Astrocyte (in vitro differentiated cells and primary cell): ENCODE measurements at places on chromosomes 2 and 18. TPM values are rescaled to one million over a fixed set of nuclear protein-coding genes. Genes with fewer than 3 reads are reported as not detected.
A peak's percentile ranks its signal among the peaks of the same experiment; 100 is the strongest.

PTMA gene
- total RNA-seq = 396 and 469 TPM in 2 replicates

GRCh38 chr2:14634489-14635390 lies 2.2 kb downstream of the LRATD1 start:
- peak; percentile 61 for DNase-seq

- no peak for DNase-seq
Measured at GRCh38 chr2:149364839-149365238, 34.5 kb downstream of the LYPD6 start.

- DNase-seq = peak; percentile 76
Measured at GRCh38 chr2:159265171-159265576, 21.3 kb downstream of the WDSUB1 start.

DNA sequence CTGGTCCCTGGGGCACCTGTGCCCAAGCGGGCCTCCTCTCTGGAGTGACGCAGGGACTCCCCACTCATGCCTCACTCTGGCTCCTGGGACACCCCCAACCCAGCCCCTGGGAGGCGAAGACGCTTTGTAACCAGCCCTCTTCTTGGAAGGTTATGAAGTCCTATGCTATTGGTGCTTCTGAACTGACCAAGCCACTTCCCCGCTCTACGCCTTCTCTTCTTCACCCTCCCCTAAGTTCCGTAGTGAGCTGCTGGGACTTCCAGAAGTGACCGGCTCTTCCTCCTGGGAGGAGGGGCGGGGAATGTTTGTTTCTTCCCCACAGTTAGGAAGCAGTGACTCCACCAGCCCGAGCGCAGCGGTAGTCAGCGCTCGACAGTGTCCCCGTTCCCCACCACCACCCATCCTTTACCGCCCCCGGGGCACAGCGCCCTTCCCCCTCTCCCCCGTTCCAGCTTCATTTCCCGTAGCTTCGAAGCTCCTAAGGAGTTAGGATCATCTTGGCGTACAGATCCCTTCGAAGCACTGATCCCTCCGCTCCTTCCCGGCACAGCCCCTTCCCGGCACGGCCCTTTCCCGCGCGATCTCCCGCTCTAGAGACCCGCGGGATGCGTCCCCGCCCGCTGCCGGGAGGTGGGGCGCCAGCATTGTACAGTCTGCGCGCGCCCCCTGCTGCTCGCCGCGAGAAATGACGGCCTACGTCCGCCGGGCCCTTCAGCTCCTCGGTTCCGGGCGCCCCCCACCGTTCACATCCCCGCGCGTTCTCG lies 25.3 kb upstream of the NOTO start:
- peak; percentile 47 for DNase-seq

DNA sequence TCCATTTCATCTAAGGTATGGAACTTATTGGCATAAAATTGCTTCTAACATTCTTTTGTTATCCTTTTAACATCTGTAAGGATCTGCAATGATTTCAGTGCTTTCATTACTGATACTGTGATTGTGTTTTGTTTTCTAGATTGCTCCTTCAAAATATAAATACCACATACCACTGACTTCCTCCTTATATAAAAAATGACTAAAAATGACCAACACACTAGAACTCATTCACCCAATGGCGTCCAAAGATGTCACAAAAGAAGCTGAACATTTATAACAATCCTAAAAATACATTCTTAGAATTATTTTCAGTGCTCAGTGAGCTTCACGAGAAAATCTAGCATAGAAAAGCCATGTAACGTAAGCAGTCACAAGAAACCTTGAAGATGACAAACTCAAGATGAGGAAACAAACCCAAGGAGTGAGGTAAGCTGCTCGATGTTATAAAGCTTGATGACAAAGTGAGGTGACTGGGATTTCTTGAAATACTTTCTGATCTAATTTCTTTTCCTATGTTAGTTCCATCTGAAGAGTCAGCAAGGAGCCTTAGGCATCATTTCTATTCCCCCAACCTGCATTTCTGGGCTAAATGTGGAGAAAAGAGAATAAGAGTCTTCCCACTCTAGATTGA lies 42.6 kb downstream of the PNO1 start:
- DNase-seq = no peak

- DNase-seq = no peak
Measured at GRCh38 chr2:232492236-232492848, 4.7 kb upstream of the ECEL1 start.

GRCh38 chr2:235864733-235865515 lies 303.3 kb downstream of the GBX2 start:
- peak; percentile 29 for DNase-seq

DNA sequence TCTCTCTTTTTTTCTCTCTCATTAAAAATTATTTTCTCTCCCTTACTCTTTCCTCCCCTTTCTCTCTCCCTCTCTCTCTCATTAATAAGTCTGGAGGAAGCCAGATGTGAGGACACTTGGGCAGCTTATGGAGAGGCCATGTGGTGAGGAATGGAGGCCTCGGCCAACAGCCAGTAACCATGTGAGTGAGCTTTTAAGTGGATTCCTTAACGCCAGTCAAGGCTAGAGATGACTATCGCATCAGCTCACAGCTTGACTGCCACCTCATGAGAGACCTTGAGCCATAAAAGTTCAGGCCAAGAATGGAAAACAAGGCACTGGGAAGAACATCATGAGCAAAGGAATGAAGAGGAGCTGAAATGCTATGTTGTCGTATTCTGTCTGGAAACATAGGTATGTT lies 39.1 kb downstream of the ETAA1 start:
- DNase-seq = peak; percentile 11

GRCh38 chr2:224134003-224134734 lies 95.1 kb upstream of the SERPINE2 start:
- peak; percentile 48 for DNase-seq

- DNase-seq = no peak
Measured at GRCh38 chr2:74525717-74526648, at the start of gene DQX1. TSS of gene DQX1 (minus strand) at chr2:74526231. CDS start at chr2:74525729, 502 bp downstream.

DNA sequence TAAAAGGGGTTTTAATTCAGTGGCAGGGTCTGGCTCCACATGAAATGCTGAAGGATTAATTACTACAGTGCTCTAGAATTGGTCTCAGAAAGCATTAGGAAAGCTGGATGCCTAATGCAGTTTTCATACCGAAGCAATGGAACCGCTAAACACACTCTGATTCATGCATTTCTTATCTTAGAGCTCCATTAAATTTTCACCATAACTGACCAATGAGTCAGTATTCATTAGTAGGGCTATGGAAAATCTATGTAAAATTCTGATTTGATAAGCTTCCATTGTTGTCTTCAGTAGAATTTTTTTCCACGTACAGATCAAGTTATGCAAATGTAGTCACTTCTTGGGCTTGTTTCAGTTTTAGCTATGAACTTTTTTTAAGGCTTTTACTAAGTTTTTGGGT lies 359.9 kb downstream of the ARHGAP15 start:
- peak; percentile 94 for DNase-seq
